ENCODE measurements at places on chromosomes 16 and 17.

DNA sequence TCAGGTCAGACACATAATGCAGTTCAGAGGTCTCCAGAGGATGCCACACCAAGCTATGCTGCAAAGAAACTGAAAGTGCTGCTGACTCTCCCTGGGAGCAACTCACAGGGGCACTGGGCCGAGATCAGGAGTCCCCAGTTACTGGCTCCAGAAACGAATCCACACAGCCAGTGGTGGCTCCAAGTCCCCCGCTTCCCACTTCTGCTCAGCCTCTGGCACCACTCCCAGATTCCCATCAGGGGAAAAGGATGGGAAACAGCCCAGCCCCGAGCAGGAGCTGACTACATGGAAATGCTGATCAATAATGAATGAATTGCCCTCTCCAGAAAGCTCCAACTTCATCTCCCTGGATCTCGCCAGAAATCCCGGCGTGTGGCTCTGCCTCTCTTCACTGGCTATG is 62.3 kb upstream of the CDH5 start:
- no peak for DNase-seq

DNA sequence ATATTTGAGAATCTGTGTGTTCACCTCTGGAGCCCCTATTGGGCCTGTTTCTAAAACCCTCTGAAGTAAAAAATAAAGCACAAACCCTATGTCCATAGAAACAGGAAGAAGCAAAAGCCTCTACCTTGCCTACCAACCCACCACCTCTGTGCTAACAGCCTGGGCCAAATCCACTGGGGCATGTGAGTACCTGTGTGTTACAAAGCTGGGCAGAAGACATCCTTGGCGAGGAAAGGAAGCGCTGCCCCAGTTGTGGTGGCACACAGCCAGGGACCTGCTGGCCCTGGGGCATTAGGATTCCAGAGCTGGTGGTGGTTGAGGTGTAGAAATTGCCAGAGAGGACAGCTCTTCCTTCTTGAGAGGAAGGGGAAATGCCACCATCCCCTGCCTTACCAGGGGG is 30.0 kb downstream of the MYO18A start:
- no peak for DNase-seq

- DNase-seq, result no peak
Observed at GRCh38 chr17:83087788-83088360, 8.5 kb downstream of the METRNL start.

- DNase-seq, result no peak
Observed at GRCh38 chr16:73154063-73154870, 106.3 kb upstream of the ZFHX3 start.

- DNase-seq, result no peak
Observed at GRCh38 chr17:28368306-28368831, 1.7 kb downstream of the VTN start.

GRCh38 chr16:10978124-10978523 is 33.8 kb downstream of the CLEC16A start:
- no peak for DNase-seq

DNA sequence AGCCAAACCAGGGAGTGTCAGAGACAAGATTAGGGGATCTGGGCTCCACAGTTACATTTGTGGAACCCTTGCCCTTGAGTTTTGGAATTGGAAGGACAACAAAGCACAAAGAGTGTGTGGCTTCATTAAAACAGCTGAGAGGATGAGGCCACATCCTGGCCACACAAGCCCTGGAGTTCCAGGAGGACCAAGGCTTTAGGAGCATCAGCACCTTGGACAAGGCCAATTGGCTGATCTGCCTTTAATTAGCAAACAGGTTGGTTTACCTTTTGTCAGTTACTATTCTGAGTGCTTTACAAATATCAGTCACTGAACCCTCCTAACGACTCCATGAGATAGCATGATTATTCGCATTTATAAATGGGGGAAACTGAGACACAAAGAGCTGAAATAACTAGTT is 54.7 kb downstream of the SLC6A2 start:
- no peak for DNase-seq

DNA sequence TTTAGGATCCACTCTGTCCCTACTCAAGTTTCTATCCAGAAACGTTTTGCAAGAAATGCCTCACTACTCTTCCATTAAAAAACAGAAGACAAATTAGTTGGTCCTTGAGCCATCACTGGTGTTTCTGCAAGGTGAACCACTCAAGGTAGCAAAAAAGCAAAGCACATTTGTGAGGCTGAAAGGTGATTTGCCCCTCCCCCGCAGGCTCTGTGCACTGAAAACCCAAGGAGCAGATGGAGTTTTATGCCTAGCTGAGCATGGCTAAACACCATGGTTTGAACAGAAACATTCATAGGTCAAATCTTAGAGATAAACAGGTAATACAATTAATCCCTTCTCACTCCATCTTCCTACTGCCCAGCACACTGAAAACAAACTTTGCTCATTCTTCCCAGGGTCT is 538.2 kb upstream of the CDH5 start:
- DNase-seq, result no peak

DNA sequence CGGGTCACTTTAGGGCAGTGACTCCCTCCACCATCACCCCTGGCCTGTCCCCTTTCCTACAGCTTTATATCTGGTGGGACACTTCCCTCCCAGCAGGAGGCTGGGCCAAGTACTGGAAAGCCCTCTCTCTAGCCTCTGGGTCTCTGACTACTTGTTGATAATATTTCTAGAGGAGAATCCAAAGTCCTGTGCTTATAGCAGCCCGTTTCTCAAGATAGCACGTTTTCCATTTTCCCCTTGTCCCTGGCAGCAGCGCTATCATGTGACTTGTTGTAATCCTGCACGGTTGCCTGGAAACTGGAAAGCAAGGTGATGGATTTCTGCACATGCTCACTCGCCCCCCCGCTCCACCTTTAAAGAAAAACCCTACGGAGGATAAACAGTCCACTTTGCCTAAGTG is 3.3 kb upstream of the AXIN2 start:
- DNase-seq, result no peak

DNA sequence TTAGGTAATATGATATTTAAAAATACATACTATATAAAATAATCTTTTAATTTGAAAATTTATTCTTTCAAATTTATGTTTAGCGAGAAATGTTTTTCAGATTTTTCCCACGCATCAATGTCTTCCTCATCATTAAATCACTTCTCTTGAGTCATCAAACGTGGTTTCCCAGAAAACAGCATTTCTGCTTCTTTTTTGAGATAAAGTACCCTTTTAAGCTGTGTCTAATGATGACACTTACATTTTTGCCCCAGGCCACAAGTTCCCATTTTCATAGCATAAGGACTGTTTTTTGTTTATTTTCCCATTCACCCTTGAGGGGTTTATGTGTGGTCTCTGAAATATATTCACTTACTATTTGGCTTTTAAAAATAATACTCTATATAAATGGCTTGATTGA is 139.0 kb upstream of the HS3ST3A1 start:
- peak; percentile 38 for DNase-seq

All from EL (cell line).